Umbilical cord (tissue), 2 donors: ENCODE measurements at places on chromosomes 2 and 18. TPM values are rescaled to one million over a fixed set of nuclear protein-coding genes. Genes with fewer than 3 reads are reported as not detected.

SERPINB11 gene
- total RNA-seq, result 16.6 TPM

RGPD3 gene
- 4.1 TPM for total RNA-seq

FOXI3 gene
- total RNA-seq, result 1.7 TPM

IL36G gene
- total RNA-seq, result not detected

INHBB gene
- 6.3 TPM for total RNA-seq

LIMS3 gene
- not detected for total RNA-seq

DNA sequence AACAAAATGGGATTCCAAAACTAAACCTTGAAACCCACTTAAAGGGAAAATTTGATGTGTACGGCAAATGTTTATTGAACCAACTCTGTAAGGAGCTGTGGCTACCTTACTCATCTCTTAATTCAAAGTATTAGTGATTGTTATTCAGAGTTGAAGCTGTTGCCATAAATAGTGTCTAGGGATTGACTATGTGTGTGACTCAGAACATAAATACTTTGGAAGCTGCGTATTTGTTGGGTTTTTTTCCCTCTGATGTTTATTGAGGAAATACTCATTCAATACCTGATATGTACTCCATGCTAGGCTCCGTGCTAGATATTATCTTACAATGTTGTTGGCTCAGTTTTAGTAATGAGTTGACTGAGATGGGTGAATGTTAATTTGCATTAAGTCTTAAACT lies 90.4 kb downstream of the PTRHD1 start:
- DNase-seq, result peak; percentile 22

GRCh38 chr2:167186465-167186864 lies 298.2 kb downstream of the XIRP2 start:
- no peak for DNase-seq

DNA sequence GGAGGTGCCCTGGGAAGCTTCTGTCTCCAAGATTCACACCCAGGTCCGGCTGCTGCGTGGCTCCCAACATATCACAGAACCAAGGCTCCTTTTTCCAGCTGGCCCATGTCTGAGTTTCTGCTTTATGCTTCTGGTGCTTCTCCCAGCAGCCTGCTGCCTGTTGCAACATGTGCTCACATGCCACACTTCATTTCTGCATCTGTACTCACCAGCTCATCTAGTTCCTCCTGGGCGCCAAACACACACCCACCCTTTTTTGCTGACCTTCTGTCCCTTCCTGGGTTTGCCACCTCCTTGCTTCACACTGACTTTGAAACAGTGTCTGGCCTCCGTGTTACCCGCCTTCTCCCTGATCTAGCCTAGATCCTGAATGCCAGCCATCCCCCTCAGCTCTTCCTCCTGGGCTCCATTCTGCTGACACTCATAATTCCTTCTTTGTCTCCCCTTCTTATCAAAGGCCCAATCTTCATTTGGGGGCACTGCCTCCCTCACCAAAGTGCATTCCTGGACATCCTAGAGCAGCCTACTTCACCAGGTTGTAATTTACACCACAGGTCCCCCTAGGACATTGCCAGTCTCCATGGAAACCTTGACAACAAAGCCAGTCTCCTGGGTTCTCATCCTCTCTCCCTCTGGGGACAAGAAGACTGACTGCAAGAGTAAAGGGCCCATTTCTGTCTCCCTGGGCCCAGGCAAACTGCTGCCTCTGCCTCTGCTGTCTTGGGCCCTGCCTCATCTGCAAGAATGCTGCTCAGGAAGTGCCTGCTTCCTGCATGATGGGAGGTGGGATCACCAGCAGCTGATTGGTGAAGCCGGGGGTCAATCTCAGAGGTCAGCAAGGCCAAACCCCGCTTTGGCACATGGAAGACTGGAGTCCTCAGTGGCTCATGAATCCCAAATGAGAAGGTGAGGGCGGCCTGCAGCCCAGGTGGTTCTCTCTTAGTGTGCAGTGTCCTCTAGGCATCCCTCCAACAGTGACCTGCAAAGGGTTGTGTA lies 13.9 kb upstream of the PROM2 start:
- DNase-seq, result peak; percentile 69

DNA sequence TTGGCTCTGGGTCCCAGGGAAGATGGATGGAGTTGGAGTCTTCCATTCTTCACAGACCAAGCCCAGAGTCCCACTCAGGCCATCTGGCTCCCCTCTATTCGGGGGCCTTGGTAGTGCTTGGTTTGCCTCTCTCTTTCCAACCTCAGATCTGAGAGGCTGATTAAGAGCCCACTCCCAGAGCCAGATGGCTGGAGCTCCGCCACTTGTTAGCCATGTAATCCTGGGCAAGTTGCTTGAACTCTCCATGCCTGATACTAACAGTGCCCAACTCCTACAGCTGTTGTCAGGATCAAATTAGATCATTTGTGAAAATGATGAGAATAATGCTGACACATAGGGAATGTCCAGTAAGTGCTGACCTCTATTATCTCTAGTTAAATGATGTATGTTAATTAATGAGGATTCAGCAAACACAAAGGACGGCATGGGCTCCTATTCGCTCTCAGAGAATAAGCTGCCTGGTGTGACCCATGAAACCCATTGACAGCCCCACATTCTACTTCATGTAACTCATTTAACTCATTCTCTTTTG lies 46.6 kb upstream of the SLC14A1 start:
- no peak for DNase-seq

- DNase-seq, result no peak
Measured at GRCh38 chr2:167954495-167954894, 292.9 kb downstream of the STK39 start.

GRCh38 chr2:204223046-204223445 lies 286.5 kb downstream of the ICOS start:
- no peak for DNase-seq

- no peak for DNase-seq
Measured at GRCh38 chr2:126942427-126943203, 43.9 kb downstream of the TEX51 start.
